Natural killer cell treated with Interleukin-12 subunit alpha and Interleukin-12 subunit beta and Interleukin-15 and Interleukin-18, amount 100 ng/mL, for 72 hours (primary cell): ENCODE measurements at places on chromosomes 7 and 10.

DNA sequence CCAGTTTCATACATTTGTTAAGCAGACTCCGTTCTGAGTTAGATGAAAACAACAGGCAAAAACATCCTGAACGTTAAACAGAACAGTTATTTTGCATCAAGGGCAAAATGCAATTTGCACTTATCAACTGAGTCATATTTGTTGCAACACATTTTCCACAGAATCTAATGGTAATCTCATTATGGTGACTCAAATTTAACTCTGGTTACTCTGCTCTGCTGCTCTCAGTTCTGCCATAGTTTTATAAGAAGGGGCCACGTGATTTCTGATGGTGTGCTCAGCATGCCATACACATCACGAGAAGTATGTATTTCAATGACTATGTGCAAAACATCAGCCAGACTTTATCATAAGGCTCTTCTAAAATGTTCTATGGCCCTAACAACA is 148.8 kb downstream of the CHCHD3 start:
- H3K36me3 ChIP-seq: peaks cover 19% of the 10 kb centered on the region
- peak overlapping the region; percentile 32 for H3K27ac ChIP-seq
- peaks cover 16% of the 10 kb centered on the region for H3K4me1 ChIP-seq
- H3K4me3 ChIP-seq: peak overlapping the region; percentile 61
- DNase-seq: no peak
- no peaks in the 10 kb centered on the region for H3K27me3 ChIP-seq

- no peak overlapping the region for H3K27ac ChIP-seq
- DNase-seq: no peak
- peaks cover 20% of the 10 kb centered on the region for H3K27me3 ChIP-seq
- H3K4me3 ChIP-seq: no peak overlapping the region
- H3K4me1 ChIP-seq: no peaks in the 10 kb centered on the region
- H3K36me3 ChIP-seq: no peaks in the 10 kb centered on the region
Measured at GRCh38 chr10:29202386-29202940, 86.4 kb upstream of the LYZL1 start.

GRCh38 chr10:98363220-98363619 is 51.8 kb downstream of the PYROXD2 start:
- H3K27me3 ChIP-seq: no peaks in the 10 kb centered on the region
- peaks cover 7% of the 10 kb centered on the region for H3K4me1 ChIP-seq
- no peak overlapping the region for H3K27ac ChIP-seq
- H3K36me3 ChIP-seq: no peaks in the 10 kb centered on the region
- DNase-seq: no peak
- no peak overlapping the region for H3K4me3 ChIP-seq

- no peak for DNase-seq
- no peak overlapping the region for H3K27ac ChIP-seq
- no peaks in the 10 kb centered on the region for H3K36me3 ChIP-seq
Measured at GRCh38 chr10:32971536-32972091, 13.6 kb upstream of the ITGB1 start.

- no peaks in the 10 kb centered on the region for H3K36me3 ChIP-seq
- no peak overlapping the region for H3K4me3 ChIP-seq
- no peaks in the 10 kb centered on the region for H3K27me3 ChIP-seq
- no peaks in the 10 kb centered on the region for H3K4me1 ChIP-seq
Measured at GRCh38 chr10:75062506-75063299, 48.8 kb upstream of the SAMD8 start.

DNA sequence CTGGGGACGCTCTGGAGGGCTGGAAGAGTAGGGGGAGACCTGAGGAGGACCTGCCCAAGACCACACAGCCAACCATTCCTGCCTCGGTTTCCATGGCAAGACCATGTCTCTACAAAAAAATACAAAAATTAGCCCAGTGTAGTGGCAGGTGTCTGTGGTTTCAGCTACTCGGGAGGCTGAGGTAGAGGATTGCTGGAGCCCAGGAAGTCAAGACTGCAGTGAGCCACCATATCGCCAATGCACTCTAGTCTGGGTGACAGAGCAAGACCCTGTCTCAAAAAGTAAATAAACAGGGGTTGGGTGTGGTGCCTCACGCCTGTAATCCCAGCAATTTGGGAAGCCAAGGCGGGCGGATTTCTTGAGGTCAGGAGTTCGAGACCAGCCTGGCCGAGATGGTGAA is 48.7 kb downstream of the CLIP2 start:
- no peaks in the 10 kb centered on the region for H3K27me3 ChIP-seq
- peak overlapping the region; percentile 32 for H3K4me3 ChIP-seq
- no peaks in the 10 kb centered on the region for H3K36me3 ChIP-seq
- peak overlapping the region; percentile 73 for H3K27ac ChIP-seq

DNA sequence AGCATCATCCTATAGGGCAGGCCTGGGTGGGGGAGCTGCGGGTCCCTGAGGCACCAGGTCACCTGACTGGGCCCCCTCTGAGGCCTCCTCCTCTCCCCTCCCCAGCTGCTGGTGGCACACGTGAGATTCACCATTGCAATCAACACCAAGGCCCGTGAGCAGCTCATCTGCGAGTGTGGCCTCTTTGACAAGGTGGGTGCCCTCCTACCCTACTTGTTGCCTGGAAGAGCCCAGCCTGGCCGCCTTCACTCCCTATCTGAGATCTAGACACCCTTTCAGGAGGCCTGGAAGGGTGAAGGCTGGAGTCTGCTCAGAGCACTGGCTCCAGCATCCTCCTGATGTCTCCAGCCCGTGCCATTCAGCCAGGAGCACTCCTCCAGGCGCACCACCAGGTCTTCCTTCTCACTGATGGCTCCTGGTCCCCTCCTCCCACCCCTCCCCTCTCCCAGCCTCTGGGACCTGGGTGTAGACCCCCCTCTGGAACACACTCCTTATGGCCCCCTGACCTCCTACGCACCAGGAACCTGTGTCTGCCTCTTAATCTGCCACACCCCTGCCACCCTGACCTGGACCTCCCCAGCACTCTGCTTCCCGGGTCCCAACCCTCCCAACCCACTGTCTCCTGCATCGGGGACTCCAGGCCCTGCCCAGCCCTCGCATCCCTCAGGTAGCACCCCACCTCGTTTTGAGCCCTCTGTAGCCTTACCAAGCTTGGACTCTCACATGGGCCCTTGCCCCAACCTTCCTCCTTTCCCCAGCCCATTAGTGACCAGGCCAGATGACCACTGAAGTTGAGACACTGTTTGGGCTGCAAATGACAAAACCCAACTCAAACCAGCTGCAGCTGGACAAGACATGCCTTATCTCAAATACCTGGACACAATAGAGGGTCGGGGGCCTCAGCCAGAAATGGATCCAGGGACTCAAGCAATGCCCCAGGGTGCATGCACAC is 67.5 kb downstream of the ALOX5 start:
- peaks cover 8% of the 10 kb centered on the region for H3K27me3 ChIP-seq
- no peak overlapping the region for H3K4me3 ChIP-seq
- H3K36me3 ChIP-seq: no peaks in the 10 kb centered on the region
- H3K4me1 ChIP-seq: no peaks in the 10 kb centered on the region
- H3K27ac ChIP-seq: no peak overlapping the region
- no peak for DNase-seq

DNA sequence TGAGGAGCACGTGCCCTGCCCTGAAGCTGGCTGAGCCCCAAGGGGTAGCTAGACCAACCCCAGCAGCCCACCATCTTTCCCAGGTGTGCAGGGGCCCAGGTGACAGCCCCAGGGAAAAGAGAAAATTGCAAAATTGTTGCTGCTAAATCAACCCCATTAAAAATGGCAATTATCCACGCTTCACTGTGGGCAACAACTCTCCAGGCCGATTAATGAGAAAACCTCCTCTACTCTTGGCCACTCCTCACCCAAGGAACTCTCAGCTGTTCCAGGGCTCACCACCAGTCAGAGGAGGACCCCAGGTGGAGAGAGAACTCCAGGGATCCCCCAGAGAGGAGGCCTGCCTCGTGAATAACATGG is 516.1 kb upstream of the MGMT start:
- no peak overlapping the region for H3K27ac ChIP-seq
- no peak for DNase-seq
- no peaks in the 10 kb centered on the region for H3K4me1 ChIP-seq

DNA sequence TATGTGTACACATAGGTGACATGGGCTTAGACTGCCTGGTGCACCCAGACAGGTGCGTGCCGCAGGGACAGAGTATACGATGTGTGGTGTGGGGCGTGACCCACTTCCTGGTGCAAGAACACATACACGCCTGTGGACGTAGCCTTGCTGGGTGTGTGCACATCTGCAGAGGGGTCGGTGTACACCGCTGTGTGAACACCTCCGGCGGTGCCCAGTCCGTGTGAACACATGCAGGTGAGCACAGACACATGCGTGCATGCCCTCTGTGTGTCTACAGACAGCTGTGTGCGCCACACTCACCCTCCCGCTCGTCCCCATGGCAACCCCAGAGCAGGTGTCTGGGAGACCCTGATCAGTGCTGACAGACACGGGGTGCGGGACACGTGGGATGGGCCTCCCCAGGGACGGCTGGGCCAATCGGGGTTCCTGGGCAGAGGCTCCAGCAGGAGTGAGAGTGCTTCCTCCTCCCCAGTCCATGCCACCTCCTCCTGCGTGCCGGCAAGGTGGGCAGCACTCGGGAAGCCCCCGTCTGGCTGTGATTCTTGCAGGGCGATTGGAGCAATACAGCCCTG is 23.4 kb downstream of the ELFN1 start:
- H3K4me1 ChIP-seq: no peaks in the 10 kb centered on the region
- H3K4me3 ChIP-seq: no peak overlapping the region

DNA sequence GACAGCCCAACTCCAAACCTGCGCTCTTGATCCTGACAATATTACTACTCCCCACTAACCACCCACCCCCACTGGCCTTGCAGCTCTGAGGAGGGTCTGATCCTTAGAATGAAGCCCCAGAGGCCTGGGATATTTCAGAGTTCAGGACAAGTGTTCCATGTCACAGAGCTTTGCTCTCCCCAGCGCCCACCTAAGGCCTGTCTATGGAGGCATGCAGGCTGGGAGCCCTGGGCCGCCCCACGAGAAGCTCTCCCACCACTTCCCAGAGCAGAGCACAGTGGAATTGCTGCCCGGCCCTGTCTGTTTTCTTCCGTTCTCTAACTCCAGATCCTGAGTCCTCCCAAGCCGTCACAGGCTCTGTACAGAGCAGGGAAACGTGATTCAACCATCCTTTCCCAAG is 74.6 kb downstream of the COL13A1 start:
- H3K4me1 ChIP-seq: no peaks in the 10 kb centered on the region
- no peak overlapping the region for H3K4me3 ChIP-seq
- H3K27ac ChIP-seq: no peak overlapping the region
- H3K27me3 ChIP-seq: no peaks in the 10 kb centered on the region
- H3K36me3 ChIP-seq: no peaks in the 10 kb centered on the region
- DNase-seq: no peak

GRCh38 chr7:105675934-105676371 is 94.7 kb upstream of the EFCAB10 start:
- H3K27ac ChIP-seq: peak overlapping the region; percentile 40
- peaks cover 44% of the 10 kb centered on the region for H3K4me1 ChIP-seq
- H3K4me3 ChIP-seq: no peak overlapping the region
- H3K27me3 ChIP-seq: no peaks in the 10 kb centered on the region
- no peaks in the 10 kb centered on the region for H3K36me3 ChIP-seq
- DNase-seq: peak; percentile 64

- H3K36me3 ChIP-seq: peaks cover 7% of the 10 kb centered on the region
- no peak overlapping the region for H3K27ac ChIP-seq
- H3K27me3 ChIP-seq: peaks cover 8% of the 10 kb centered on the region
- H3K4me3 ChIP-seq: no peak overlapping the region
Measured at GRCh38 chr10:32156031-32156495, 99.8 kb upstream of the KIF5B start.

DNA sequence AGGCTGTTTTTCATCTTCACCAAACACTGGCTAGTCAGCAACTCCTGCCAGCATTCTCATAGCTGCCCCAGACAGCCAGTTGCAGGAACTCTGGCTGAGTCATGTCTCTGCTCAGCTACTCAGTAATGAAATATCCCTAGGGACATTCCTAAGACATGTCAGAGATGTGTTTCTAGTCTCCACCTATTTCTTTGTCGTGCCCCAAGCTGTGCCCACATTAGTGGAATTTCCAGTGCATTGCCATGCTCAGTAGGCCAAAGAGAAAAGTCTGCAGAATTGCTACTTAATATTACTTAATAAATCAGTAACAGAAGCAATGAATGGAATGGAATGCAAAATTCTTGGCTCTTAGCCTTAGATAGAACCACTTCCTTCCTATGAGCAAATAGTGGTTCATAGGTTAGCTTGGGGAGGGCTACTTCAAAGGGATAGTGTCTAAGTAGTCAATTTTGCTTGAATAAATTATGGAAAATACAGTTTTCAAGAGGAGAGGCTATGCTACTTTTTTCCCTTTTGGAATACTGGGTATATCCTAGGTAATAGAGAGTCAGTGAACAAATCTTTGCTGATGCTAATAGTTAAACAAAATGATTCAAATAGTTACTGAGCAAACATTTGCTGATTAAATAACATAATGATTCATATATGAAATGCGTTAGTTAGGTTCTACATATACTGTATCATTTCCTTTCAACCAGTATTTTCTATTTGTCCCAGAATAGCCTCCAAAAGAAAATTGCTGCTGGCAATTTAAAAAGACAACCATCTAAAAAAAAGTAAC is 23.6 kb upstream of the SEMA3C start:
- no peak for DNase-seq
- H3K27ac ChIP-seq: no peak overlapping the region
- H3K4me1 ChIP-seq: no peaks in the 10 kb centered on the region
- H3K36me3 ChIP-seq: no peaks in the 10 kb centered on the region
- no peak overlapping the region for H3K4me3 ChIP-seq
- H3K27me3 ChIP-seq: no peaks in the 10 kb centered on the region
